Activated naive CD8-positive, alpha-beta T cell treated with anti-CD3 and anti-CD28 coated beads, Interleukin-2, amount 10 ng/mL, durations not matched to agents 7 days and 5 days (primary cell): ENCODE measurements at places on chromosomes 2 and 18. TPM values are rescaled to one million over a fixed set of nuclear protein-coding genes. Genes with fewer than 3 reads are reported as not detected.

Gene ATIC
- 120 TPM for total RNA-seq

Gene DCC
- not detected for total RNA-seq

Gene ALPP
- total RNA-seq: not detected

Gene NEU2
- total RNA-seq: not detected

Gene RAB6D
- not detected for total RNA-seq

Gene VIT
- total RNA-seq: not detected

Gene DSEL
- total RNA-seq: 0.60 TPM

Gene CDCA7
- 77.8 TPM for total RNA-seq

Gene SULT1C3
- total RNA-seq: not detected

Gene CNDP1
- total RNA-seq: not detected

Gene FABP1
- total RNA-seq: not detected

Gene KATNAL2
- total RNA-seq: 0.43 TPM

Gene MDH1B
- 0.34 TPM for total RNA-seq

Gene BUB1
- 89.3 TPM for total RNA-seq

DNA sequence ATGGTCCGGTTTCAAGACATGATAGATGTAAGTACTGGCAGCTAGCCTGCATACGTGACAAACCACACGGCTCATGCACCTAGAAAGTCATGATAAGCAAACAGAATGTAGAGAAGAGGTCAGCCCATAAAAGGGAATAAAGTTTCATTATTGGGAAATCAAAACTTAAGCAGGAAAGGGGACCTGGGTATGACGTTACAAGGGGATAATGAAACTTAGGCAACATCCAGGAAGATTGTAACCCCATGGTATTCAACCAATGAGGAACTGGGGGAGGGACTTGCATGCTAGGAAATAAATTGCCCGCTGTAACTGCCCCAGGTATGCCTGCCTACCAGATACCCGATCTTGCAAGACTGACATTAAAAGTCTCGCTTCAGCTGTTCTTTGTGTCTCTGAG, 1679.0 kb downstream of the SUCLG1 start:
- H3K27ac ChIP-seq: no peak overlapping the region
- DNase-seq: no peak
- no peaks in the 10 kb centered on the region for H3K4me1 ChIP-seq
- H3K27me3 ChIP-seq: no peaks in the 10 kb centered on the region

- no peaks in the 10 kb centered on the region for H3K36me3 ChIP-seq
- no peak for DNase-seq
- no peaks in the 10 kb centered on the region for H3K4me1 ChIP-seq
- peaks cover 2% of the 10 kb centered on the region for H3K27me3 ChIP-seq
These were observed 47.3 kb upstream of the GULP1 start for GRCh38 chr2:188244383-188244782.

DNA sequence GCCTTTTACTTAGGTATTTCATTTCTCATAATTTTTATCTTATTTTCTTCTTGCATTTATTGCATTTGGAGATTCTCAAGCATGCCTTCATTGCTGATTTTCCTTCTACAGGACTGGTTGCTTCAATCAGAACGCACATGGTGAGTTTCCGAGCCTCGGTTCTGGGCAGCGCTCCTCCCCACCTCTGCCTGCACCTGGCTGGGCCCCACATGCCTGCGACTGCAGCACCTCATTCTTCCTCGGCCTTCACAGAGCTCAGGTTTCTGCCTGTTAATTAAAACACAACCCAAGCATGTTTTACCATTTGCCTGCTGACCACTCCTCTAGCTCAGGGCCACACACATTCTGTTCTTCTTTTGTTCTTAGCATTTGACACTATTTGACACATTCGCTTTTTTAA, 398.8 kb downstream of the GALR1 start:
- DNase-seq: no peak
- H3K4me1 ChIP-seq: peaks cover 3% of the 10 kb centered on the region
- peaks cover 16% of the 10 kb centered on the region for H3K27me3 ChIP-seq
- no peak overlapping the region for H3K27ac ChIP-seq
- H3K36me3 ChIP-seq: no peaks in the 10 kb centered on the region

GRCh38 chr18:35415511-35416073, 38.5 kb upstream of the ZNF396 start:
- peak overlapping the region; percentile 21 for H3K27ac ChIP-seq
- no peak for DNase-seq
- no peaks in the 10 kb centered on the region for H3K27me3 ChIP-seq
- H3K4me1 ChIP-seq: peaks cover 24% of the 10 kb centered on the region

- no peak for DNase-seq
- H3K4me3 ChIP-seq: no peak overlapping the region
- H3K4me1 ChIP-seq: peaks cover 28% of the 10 kb centered on the region
- no peak overlapping the region for H3K27ac ChIP-seq
These were observed 183.8 kb upstream of the STON1 start for GRCh38 chr2:48346124-48346536.

DNA sequence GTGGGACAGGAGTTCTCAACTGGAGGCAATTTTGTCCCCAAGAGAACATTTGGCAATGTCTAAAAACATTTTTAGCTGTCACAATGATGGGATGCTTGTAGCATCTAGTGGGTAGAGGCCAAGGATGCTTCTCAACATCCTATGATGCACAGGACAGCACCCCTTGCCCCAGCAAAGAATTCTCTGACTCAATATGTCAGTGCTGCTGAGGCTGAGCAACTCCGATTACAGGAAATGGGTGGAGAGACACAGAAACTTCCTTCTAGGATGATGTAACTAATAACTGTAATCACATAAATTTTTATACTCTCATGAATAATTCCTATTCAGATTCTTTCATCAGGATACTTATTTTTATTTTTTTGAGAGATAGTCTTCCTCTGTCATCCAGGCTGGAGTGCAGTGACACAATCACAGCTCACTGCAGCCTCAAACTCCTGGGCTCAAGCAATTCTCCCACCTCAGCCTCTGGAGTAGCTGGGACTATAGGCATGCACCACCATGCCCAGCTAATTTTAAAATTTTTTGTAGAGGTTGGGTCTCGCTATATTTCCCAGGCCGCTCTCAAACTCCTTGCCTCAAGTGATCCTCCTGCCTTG, 120.3 kb upstream of the ACAA2 start:
- H3K27ac ChIP-seq: no peak overlapping the region
- H3K4me1 ChIP-seq: no peaks in the 10 kb centered on the region
- H3K27me3 ChIP-seq: peaks cover 9% of the 10 kb centered on the region
- DNase-seq: no peak
- H3K4me3 ChIP-seq: no peak overlapping the region
- H3K36me3 ChIP-seq: no peaks in the 10 kb centered on the region

DNA sequence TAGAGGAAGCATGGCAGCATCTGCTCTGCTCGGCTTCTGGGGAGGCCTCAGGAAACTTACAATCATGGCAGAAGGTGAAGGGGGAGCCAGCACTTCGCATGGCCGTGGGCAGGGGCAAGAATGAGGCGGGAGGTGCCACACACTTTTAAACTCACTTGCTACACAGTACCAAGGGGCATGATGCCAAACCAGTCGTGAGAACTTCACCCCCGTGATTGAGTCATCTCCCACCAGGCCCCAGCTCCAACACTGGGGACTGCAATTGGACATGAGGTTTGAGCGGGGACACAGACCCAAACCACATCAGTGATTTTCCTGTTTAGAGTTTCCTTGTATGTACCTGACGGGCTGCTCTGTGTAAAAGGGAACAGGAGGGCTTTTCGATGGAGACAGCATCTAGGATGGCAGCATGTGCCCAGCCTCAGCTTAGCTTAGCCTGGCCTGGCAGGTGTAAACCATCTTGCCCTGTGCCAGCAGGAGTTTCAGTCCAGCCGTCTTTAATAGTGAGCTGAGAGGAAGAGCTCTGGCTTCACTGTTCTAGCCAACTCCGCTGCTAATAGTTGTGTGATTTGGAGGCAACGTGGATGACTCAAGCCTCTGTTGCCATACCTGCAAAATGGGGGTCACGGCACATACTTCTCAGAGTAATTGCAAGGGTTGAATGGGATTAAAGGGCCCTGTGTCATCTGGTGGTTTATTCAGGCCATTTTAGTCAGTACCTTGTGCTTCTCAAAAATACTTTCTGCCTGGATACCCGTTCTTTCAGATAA, 101.8 kb downstream of the ASAP2 start:
- H3K36me3 ChIP-seq: no peaks in the 10 kb centered on the region
- no peaks in the 10 kb centered on the region for H3K27me3 ChIP-seq
- peaks cover 2% of the 10 kb centered on the region for H3K4me1 ChIP-seq
- no peak overlapping the region for H3K4me3 ChIP-seq
- no peak for DNase-seq

DNA sequence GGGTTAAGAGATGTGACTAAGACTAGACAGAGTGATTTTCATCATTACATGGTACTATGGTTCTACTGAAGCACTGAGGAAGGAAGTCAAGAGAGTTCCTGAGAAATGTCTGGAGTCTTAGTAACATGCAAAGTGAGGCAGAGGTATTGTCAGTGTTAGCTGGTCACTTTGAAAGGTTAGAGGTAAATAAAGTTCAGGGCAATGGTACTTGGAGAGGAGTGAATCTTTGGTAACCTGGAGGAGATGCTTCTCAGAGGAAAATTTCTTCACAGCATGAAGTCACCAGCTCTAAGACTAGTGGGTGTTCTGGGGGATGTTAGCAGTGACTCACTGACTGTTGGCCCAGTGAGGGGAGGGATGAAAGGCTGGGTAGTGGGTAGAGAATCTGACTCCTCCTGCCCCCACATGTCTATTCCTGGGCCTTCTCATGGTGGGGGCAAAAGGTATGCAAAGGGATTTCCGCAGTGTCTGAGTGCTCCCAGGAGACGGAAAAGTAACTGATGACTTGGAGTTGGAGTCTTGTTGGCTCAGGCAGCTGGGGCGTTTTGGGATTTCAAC, 23.3 kb upstream of the IL1RN start:
- H3K4me1 ChIP-seq: peaks cover 7% of the 10 kb centered on the region
- no peaks in the 10 kb centered on the region for H3K27me3 ChIP-seq

GRCh38 chr18:77059294-77059916, 73.2 kb downstream of the MBP start:
- peak overlapping the region; percentile 2 for H3K4me3 ChIP-seq
- H3K27ac ChIP-seq: peak overlapping the region; percentile 73
- DNase-seq: no peak
- H3K36me3 ChIP-seq: peaks cover 29% of the 10 kb centered on the region
- peaks cover 76% of the 10 kb centered on the region for H3K4me1 ChIP-seq

GRCh38 chr2:199740111-199740428, 110.9 kb downstream of the FTCDNL1 start:
- no peak overlapping the region for H3K27ac ChIP-seq
- H3K27me3 ChIP-seq: peaks cover 16% of the 10 kb centered on the region
- DNase-seq: no peak
- H3K4me1 ChIP-seq: peaks cover 4% of the 10 kb centered on the region
- H3K4me3 ChIP-seq: no peak overlapping the region
- no peaks in the 10 kb centered on the region for H3K36me3 ChIP-seq

DNA sequence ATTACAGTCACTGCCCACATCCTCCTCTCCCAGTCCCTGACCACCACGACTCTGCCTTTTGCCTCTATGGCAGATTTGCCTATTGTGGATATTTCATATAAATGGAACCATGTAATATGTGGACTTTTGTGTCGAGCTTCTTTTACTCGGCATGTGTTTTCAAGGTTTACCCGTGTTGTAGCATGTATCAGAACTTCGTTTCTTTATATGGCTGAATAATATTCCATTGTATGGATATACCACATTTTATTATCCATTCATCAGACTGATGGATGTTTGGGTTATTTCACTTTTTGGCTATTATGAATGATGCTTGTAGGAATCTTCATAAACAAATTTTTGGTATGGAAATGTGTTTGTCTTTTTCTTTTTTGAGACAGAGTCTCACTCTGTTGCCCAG, 24.2 kb upstream of the E2F6 start:
- peaks cover 9% of the 10 kb centered on the region for H3K27me3 ChIP-seq
- no peak for DNase-seq
- H3K4me1 ChIP-seq: no peaks in the 10 kb centered on the region
- H3K27ac ChIP-seq: no peak overlapping the region
- no peak overlapping the region for H3K4me3 ChIP-seq

- H3K4me3 ChIP-seq: no peak overlapping the region
- H3K27me3 ChIP-seq: peaks cover 2% of the 10 kb centered on the region
- no peak overlapping the region for H3K27ac ChIP-seq
- DNase-seq: no peak
- no peaks in the 10 kb centered on the region for H3K4me1 ChIP-seq
These were observed 58.2 kb upstream of the DYNC1I2 start for GRCh38 chr2:171629113-171629512.

DNA sequence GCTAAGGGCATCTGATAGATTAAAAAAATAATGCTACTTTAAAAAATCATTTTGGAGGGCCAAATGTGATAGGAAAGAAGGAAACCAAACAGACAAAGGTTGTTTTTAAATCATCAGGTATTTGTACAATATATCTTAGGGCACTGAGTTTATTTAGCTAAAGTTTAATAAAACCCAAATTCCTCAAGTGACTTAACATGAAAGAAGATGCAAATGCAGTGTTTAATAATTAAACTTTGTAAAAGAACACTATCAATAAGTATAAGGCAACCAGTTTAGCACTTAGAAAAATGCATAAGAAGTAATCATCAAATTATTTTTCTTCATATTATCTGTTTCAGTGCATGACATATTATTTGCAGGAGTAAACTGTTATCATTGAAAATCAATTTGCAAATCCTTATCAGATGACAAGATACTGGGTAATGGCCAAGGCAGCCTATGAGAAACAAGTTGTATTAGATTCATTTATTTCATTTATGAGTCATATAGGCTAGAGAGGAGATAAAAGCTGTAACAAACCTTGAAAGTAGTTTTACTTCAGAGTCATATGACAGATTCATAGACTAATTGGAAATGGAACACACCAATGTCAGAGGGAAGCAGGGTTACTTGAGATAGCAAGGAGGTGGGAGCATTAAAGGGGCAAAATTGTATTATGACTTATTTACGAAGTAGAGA, 165.5 kb downstream of the GCA start:
- no peak overlapping the region for H3K27ac ChIP-seq
- DNase-seq: no peak
- H3K36me3 ChIP-seq: no peaks in the 10 kb centered on the region
- H3K4me3 ChIP-seq: no peak overlapping the region
- no peaks in the 10 kb centered on the region for H3K4me1 ChIP-seq

GRCh38 chr2:24543252-24543651, 52.2 kb downstream of the NCOA1 start:
- no peak for DNase-seq
- H3K27ac ChIP-seq: no peak overlapping the region
- H3K4me1 ChIP-seq: peaks cover 15% of the 10 kb centered on the region
- H3K4me3 ChIP-seq: no peak overlapping the region
- peaks cover 29% of the 10 kb centered on the region for H3K36me3 ChIP-seq
- no peaks in the 10 kb centered on the region for H3K27me3 ChIP-seq

- no peak for DNase-seq
- no peak overlapping the region for H3K4me3 ChIP-seq
- H3K4me1 ChIP-seq: peaks cover 2% of the 10 kb centered on the region
- peaks cover 9% of the 10 kb centered on the region for H3K27me3 ChIP-seq
- H3K27ac ChIP-seq: no peak overlapping the region
- H3K36me3 ChIP-seq: no peaks in the 10 kb centered on the region
These were observed 65.4 kb upstream of the DNAJC10 start for GRCh38 chr2:182650704-182651103.

- H3K27me3 ChIP-seq: peaks cover 27% of the 10 kb centered on the region
- no peaks in the 10 kb centered on the region for H3K4me1 ChIP-seq
- no peak for DNase-seq
- no peak overlapping the region for H3K27ac ChIP-seq
These were observed 40.1 kb downstream of the PLEK start for GRCh38 chr2:68404893-68405799.
